ENCODE measurements at places on chromosomes 7 and 10.

DNA sequence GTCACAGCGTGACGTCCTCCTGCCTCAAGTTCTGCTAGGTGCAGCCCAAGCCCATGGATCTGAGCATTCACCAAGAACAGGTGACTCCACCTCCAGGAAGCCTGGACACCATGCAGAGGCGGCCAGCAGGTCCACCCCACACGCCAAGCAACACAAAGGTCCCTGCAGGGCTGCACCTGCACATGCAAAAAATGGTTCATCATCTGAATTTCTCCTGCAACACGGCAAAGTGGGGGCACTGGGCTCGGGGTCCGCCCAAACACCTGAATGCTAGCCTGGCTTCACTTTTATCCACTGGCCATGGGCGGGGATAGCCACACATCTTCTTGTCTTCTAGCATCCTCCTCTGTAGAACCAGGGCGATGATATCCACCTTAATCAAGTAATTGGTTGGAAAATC, 28.9 kb downstream of the CNPY1 start:
- DNase-seq, result no peak

- DNase-seq, result no peak
Observed at GRCh38 chr10:80137920-80138319, 5.4 kb downstream of the PLAC9 start.

DNA sequence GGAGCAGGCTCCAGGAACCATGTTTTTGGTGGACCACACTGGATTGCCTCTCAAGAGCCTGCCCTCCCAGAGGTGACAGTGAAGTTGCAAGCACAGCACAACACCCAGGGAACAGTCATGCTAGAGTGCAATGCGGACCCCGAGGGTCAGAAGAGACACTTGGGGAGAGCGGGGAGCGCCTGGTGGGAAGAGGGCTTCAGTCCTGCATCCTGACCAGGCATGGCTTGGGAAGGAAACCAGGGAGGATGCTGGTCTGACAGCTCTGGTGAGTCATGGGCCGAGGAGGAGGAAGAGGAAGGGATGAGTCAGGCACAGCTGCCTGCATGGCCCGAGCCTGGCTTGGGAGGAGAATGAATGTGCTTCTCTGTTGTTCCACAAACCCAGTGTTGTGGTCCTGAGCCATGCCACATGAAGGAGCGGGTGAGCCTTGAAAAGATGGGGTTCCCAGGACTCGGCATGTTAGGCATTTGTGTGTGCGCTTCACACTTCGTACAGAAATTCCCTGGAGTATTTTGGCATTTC, 29.5 kb upstream of the ANKRD2 start:
- no peak for DNase-seq

DNA sequence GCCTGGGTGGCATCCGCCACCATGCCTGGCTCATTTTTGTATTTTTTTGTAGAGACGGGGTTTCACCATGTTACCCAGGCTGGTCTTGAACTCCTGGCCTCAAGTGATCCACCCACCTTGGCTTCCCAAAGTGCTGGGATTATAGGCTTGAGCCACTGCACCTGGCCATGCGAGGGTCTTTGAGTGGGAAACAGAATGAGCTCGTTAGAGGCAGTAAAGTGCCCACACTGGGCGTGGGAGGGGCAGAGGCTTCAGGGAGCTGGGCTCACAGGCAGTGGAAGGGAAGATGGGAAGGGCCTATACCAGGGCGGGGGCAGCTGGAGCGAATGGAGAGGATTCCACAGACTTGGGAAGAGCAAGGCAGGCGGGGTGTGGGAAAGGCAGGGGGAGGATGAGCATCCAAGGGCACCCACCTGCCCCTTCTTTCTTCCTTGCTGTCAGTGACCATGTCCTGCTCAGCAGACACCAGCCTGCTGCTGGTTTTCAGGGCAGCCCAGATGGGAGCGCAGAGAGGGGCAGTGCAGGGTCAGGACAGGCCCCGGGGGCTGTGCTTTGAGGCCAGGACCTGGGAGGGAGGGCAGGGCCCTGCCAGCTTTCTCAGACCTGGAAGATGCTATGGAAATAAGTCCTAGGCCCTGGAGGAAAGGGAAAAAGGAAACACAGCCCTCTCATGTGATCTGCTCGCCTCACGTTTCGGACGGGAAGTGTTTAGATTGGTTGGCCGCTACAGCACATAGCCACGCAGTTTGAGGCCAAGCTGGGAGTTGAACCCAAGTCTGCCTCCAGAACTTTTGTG, 4.2 kb downstream of the FZD9 start:
- no peak for DNase-seq

DNA sequence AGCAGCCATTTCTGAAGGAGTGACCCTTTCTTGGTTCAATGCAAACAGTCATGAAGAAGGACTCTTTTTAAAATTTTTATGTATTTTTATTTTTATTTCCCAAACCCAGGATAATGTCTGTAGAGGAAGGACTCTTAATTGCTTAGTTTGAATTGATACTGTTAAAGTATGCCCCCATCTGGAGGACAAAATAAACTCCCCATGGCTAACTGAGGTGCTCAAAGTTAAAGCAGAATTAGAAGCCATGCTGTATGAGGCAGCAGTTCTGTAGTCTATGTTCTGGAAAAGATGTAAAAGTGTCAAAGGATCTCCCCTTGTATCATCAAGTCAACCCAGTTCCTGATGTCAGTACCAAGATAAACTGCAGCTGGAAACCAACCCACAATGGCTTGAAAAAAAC, 617.9 kb upstream of the GRM3 start:
- DNase-seq, result no peak

DNA sequence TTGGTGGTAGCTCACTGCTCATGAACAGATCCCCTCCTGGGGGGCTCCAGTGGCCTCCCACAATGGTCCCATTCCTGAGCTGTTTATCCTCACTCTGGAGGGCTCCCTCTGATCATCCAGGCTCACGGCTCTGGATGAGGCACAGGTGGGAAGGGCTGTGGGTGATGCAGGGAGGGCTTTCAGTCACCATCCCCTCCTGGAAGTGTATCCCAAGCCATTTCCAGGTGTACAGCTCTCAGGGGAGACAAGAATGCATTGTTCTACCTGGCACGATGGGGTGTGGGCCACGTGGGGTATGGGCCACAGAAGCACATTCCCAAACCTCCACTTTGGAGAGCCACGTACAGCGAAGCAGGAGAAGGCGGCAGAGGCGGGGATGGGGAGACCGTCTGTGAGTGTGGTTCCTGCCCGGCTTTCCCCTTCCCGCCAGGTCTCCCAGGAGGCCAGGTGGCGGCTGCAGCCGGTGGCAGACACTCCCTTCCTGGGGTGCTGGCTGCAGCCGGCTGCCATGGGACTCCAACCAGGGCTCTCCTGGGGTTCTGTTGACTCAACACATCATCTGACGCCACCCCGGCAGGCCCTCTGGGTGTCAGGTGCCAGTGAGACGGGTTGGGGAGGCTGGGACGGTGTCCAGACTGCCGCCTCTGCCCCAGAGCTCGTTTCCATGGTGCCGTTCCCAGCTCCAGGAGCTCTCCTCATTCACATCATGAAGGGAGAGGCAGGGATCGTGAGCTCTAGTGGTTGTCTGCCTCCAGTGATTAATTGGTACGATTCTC, 169.7 kb upstream of the RHEB start:
- DNase-seq, result no peak

DNA sequence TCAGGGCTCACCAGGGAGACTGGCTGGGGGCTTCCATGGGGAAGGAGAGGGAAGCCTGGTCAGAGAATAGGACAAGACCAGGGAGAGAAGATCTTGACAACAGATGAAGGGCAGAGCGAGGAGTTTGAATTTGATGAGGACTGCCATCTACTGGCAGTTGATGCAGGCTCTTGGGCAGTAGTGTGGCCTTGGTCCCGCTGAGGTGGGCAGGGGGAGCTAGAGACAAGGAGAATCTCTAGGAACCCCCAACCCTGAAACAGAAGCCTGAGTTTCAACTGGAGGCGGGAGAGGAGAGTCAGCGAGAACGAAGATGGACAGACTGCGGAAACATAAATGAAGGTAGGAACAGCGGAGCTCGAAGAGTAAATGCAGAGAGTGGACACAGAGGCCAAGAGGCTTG, 81.0 kb downstream of the PPP1R3C start:
- no peak for DNase-seq

DNA sequence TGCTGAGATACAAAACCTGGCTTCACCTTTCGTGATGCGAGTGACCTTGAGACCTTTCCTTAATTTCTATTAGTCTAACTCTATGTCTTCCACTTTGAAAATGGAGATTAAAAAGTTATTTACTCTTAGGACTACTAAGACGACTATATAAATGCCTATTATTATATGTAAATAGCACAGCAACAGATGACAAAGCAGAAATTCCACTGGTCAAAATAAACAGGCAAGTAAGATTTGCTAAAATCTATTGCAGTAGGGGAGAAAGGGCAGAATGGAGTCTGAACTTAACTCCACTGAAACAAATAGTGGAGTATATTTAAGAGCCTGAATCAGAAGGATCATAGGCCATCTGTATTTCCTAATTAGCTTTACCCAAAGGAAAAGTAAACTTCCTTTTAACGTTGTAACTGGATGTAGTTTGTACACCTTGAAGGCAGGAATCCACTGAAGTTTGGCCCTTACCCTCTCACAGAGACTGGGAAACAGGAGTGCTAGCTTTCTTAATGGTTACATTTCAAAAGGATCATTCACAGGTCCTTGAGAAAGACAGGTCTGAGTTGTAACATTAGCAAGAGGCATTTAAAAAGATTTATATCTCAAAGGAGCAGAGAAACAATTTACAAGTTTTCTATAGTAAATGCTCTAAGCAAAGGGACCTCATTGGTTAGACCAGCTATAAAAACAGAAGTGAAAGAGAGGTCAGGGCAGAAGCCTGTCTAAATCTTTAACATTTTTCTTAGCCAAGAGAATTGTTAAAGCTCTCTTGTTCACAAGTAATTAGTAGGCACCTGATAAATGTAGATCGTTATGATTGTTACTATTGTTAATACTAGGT, 332.5 kb downstream of the ZWINT start:
- DNase-seq, result no peak

- DNase-seq, result no peak
Observed at GRCh38 chr7:137403353-137403695, 59.8 kb upstream of the PTN start.

DNA sequence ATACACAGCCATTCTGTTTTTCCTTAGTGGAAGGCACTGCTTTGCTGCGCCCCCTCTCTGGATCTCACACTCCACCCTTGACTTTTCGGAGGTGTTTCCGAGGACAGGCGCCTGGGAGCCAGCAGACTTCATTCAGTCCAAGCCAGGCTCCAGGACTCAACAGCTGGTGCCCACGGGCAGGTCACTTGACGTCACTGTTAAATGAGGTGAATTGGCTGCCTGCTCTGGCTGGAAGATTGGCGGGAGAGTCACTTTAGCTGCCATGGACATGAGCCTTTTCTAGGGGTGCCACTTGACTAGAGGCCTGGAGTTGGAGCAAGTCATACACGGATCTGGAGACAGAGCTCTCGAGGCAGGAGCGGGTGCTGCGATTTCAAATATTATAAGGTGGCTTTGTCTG, 3.2 kb downstream of the HTRA1 start:
- no peak for DNase-seq

DNA sequence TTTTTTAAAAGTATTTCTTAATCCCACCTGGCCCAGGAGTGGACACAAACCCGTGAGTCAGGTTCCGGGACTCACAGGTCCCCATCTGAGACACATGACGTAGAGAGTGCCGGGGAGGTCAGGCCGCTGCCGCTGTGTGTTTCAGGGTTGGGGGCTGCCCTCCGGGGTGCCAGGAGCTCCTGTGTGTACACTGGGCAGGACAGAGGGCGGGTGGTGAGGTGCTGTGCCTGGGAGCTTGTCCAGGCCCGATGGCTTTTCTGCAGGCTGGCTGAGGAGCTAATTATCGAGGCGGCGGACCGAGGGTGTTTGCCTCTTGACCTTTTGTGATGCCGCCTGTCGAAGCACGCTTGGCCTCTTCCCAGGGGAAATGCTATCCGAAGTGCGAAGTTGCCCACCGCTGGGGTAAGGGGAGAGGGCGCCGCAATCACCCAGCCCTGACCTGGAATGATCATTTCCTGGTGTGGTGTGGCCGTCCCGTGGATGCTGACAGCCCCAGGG, 42.1 kb downstream of the FOXL3 start:
- no peak for DNase-seq

- DNase-seq, result no peak
Observed at GRCh38 chr10:132391676-132392020, 5.4 kb upstream of the PWWP2B start.

DNA sequence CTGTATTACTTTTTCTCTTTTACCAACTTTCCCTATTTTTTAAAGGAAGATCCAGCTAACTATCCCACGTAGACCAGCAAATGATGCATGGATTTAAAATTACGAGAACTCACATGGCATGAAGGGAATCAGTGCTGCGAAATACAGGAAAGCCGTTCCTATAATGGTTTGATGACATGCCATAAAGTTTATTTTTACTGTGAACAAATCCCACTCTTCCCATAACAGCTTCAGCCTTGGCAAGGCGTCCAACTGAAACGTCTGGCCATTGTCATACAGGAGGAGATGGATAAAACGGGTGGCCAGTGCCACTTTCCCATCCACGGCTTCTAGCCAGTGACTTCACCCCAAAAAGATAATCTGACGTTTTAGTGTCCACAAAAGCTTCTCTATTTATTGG, 106.2 kb upstream of the DDC start:
- no peak for DNase-seq

DNA sequence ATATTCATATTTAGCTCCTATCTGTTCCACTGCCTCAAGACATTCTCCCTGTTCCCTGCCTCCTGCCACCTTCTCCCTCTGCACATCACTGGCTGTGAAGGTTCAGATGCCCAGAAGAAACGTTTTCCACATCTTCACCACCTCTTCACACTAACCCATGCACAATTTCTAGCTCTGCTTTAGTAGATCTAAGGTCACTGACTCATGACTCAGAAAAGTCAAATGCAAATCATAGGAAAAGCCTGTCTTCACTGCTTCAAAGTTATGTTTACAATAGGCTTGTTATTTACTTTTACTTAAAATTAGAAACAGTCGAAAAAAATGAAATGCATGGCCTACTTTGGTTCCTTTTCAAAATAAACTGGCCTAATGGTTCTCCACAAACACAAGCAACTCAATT, 2.5 kb downstream of the SCRN1 start:
- DNase-seq, result no peak

GRCh38 chr10:133359972-133360610, 2.3 kb upstream of the FUOM start:
- no peak for DNase-seq

DNA sequence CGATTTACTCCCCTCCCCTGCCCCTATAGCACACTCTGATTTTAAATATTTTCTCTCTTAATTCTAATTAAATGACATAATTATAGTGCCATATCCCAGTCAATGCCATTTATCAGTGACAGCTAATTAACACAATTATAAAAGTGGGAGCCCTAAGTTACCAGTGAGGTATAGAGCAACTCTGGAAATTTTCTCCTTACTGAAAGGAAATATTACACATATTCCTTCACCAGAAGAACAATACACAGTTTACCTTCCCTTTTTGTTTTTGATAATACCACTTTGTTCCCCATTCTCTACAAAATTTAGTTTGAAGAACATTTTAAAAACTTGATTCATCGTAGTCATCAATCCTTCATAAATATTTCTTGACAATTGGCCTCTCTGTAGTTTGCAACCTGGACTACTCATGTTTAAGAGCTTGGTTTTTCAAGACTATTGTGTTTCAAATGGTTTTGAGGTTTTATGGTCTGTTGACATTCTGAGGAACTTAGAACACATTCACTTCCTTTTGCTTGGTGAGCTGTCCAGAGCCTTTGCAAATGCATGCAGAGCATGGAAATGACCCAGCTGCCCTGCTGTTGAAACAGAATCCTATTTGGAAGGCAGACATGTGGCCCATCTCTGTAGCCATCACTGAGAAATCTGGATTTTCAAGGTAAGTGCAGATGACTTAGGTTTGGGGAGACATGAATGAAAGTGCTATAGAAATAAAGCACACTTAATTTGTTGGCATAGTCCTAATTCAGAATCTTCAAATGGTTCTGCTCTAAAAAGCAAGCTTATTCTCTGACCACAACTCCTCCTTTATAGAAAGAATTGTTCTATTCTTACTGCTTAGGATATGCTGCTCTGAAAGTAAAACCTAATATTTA, at the start of gene GPR141:
Gene GPR141, plus strand, starts transcription at position 521 of the 875 bp plus-strand sequence. CDS start 56,628 bp downstream, outside the sequence.
- DNase-seq, result no peak
